Activated T-helper 9 cell treated with anti-CD3 and anti-CD28 coated beads, Interleukin-2, amount 50 U/mL, for 16 hours (primary cell): ENCODE measurements at places on chromosomes 12 and 14.

- no peak for DNase-seq
Measured at GRCh38 chr12:42511656-42512055, 77.9 kb downstream of the PRICKLE1 start.

DNA sequence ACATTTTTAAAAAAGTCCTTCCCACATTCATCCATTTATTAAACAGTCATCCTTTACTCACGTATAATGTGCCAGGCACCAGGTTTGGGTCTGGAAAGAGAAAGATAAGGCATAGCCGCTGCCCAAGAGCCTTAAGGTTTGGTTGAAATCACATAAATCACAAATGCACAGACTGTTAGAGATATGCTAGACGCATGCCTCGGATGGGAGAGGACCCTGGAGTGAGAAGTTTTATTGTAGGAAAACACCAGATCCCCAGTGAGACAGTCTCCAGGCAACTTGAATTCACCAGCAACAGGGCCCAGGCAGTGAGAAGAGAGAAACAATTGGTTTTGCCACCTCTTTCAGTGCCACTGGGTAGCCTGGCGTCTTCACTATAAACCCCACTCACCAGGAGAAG lies 305.9 kb upstream of the AMIGO2 start:
- DNase-seq: no peak

GRCh38 chr12:106113824-106114446 lies 24.8 kb downstream of the NUAK1 start:
- no peak for DNase-seq

DNA sequence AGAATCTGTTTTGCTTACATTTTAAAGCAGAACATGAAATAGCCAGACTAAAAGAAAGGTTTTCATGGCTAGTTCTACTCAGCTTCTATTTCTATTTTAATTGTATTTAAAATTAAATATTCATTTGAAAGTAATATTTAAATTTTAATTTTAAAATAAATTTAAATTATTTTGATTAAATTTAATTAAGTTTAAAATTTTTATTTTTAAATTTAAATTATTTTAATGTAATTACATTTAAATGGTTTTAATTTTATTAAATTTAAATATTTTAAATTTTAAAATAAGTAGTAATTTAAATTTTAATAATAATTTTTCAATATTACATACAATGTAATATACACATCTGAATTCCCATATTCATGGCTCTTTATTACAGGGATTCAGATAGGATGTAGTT lies 17.3 kb upstream of the KCNK10 start:
- no peak for DNase-seq

DNA sequence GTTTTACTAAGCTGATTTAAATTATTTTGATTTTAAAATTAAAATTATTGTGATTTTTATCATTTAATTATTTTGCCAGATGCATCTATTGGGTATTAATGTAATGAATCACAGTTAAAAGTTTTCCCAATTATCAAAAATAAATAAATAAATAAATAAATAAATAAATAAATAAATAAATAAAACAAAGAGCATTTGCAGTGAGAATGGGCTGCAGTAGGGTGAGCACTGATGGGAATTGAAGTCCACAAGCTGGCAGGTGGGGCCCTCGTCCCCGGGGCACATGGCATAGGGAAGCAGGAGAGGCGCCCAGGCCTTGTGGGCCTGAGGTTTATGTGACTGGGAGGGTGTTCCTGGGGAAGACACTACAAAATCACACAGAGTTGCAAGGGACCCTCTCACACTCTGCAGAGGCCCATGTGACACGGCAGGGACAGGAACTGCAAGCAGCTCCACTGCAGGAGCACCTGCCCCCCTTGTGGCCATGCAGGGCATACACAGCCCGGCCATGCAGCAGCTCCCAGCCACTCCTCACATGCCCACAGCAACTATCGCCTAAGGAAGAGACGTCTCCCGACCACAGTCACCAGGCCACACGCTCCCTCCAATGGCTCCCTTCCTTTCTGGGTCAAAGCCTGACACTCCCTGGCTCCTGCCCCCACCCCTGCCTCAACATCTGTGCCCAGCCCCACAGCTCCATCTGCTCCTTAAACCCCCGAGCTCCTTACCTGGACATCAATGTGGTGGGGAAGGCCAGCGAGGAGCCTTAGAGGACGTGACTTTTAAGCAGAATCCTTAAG lies 256.3 kb upstream of the SFSWAP start:
- DNase-seq: no peak

GRCh38 chr12:118377021-118377883 lies 897 bp downstream of the SUDS3 start:
- DNase-seq: no peak

- no peak for DNase-seq
Measured at GRCh38 chr14:81385419-81385818, 14.7 kb downstream of the STON2 start.

DNA sequence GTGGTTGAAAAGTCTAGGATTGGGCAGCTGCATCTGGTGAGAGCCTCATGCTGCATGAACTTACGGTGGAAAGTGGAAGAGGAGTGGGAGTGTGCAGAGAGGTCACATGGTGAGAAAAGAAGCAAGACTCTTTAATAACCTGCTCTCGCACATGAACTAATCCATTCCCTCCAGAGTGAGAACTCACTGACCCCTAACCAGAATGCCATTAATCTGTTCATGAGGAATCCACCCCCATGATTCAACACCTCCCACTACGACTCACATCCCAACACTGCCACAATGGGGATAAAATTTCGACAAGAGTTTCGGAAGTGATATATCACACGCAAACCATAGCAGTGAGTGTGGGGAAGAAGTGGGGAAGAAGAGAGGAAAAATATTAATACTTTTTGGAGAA lies 377.4 kb downstream of the NAV3 start:
- no peak for DNase-seq

GRCh38 chr12:120944645-120945217 lies 33.6 kb upstream of the HNF1A start:
- DNase-seq: peak; percentile 45

GRCh38 chr14:101683365-101683764 lies 78.1 kb upstream of the PPP2R5C start:
- no peak for DNase-seq

DNA sequence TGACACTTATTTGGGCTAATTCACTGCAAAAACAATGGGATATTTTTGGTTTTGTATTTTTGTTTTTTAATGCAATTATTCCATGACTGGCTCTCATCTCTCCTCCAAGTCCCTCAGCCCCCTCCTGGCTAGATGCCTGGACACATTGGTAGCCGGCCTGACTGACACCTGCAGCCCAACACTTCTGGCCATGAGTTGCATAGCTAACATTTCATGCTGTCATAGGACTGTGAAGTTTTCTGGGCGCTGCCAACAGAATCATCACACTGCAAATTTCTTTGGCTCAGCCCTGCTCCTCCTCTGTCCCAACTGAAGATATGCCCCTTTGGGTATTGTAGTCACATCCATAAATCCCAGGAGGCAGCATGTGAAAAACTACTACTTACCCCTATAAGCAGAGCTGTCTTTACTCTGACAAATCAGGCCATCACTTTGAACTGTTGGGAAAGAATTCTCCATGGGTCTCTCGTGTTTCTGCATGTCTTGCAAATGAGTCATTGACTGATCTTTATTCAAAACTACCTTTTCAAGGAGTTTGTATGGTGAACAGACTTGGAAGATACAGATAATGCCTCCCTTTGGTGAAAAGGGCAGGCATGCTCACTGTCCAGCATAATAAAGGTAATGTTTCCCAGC lies 126.7 kb upstream of the LGR5 start:
- no peak for DNase-seq

- DNase-seq: no peak
Measured at GRCh38 chr12:3743803-3744202, 9.1 kb downstream of the CRACR2A start.

DNA sequence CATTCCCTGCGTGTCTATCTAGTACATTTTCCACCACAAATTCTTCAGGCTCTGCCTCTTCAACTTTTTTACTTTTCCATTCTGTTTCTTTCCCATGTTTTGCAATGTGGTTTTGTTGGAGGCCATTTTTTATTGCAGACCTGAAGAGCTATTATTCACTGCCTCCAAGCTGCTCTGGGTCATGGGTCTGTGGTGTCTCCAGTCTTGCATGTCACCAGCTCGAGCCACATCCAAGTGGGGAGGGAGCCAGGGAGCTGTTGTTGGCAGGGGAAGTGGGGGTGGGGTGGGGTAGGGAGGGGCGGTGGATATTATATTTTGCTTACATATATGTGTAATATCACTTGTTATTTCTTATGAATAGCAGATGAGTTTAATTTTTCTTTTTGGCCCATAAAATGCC lies 69.1 kb downstream of the VEZT start:
- DNase-seq: no peak

DNA sequence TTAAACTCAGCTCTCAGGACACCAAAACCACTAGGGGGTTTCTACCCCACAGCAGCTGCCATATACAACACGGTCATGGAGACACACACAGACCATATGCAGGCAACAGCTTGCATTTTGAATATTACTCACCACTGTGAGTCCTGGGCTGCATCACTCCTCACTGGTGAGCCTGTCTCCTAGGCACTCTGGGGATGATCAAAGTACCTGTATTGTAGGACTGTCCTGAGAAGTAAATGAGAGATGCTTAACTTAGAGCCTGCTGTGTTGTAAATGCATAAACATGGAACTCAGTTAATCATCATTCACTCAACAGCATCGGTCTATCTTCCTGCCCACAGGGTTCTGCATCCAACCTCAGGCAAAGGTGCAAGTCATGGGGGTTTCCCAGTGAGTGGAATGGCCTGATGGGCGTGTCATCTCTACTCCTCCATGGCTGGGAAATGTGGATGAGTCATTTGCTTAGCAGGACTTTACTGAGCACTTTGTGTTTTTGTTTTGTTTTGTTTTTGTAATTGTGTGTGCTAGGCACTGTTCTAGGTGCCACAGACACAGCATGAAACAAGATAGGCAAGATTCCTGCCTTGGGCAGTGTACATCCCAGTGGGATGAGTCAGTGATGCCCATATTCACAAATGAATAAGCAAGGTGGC lies 1141.2 kb upstream of the TMEM132C start:
- peak; percentile 22 for DNase-seq

- DNase-seq: no peak
Measured at GRCh38 chr14:35949920-35950513, 123.9 kb downstream of the BRMS1L start.

GRCh38 chr14:104603711-104604401 lies 716 bp downstream of the TMEM179 start:
- no peak for DNase-seq

DNA sequence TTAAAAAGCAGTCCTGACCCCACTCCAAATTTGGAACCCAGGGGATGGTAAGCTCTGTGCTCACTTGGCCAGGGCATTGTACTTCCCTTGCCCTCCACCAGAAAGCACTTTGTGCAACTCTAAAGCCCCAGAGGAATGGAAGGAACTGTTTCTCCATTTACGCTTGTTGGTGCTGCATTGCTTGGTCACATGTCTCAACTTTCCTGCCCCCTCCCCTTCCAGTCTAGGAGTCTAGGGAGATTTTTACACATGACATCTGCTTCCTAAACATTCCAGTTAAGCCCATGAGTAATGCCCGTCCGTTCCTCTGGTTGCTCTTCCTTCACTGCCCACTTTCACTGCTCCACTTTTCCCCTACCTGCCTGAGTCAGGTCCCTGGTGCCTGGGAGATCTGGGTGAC lies 92.6 kb upstream of the MAP1LC3B2 start:
- no peak for DNase-seq

DNA sequence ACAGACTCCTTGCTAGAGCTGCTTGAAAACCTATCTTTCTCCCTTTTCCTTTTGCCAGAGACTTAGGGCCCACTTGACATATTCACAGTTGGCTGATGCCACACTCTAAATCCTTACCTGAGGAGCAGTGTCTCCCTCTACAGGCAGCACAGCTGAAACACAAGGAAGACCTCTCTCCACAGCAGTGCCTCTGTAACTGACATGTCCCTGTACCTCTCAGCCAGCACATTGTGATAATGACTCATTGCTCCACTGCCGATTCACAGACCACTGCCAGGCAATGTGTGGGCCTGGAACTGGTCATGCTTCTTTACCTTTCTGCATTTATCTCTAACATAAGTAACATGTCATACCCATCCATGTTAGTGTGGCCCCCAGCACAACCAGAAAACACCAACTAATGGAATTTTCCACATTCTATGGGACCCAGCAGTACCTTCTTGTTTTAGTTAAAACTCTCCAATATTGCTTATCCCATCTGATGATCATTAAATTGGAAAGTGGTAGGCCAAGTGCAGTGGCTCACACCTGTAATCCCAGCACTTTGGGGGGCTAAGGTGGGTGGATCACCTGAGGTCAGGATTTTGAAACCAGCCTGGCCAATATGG lies 56.5 kb downstream of the GTF2A1 start:
- peak; percentile 21 for DNase-seq

GRCh38 chr12:84924981-84925380 lies 12.4 kb upstream of the SLC6A15 start:
- DNase-seq: no peak

DNA sequence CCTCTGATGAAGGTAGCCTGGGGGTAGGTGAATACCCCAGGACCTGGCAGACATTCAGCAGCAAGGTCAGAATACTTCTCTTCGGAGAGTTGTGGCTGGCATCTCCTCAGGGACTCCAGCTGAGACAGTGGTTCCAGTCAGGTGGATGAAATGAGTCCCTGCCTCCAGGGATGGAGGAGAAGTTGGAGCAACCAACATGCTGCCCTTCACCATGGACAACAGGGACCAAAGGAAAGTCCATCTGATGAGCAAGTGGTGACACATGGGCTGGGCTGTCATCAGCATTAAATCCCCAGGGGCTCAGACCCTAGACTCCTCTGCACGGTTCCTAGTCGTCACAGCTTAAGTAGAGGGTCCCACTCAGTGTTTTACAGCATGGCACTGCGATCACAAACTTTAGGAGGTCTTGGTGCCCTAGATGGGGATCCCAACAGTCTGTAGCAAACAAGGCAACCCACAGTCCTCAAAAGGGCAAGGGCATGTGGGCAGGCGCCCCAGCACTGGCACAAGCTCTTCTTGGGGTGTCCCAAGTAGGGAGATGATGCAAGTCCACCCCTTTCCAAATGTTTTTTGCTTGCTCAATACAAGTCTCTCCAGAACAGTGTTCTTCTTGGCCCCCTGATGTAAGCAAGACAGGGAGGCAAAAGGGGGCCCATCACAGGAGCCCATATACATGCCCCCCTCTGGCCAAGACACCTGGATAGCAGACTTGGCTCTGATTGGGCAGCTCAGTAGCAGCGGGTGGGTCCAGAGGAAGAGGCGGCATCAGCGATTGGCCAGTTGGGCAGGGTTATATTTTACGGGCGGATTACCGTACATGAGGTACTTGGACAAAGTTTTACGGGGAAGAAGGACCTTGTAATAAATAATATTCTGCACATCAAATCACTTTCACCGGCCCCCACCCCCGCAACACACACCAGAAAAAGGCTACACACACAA lies 10.8 kb upstream of the CDH24 start:
- DNase-seq: no peak

DNA sequence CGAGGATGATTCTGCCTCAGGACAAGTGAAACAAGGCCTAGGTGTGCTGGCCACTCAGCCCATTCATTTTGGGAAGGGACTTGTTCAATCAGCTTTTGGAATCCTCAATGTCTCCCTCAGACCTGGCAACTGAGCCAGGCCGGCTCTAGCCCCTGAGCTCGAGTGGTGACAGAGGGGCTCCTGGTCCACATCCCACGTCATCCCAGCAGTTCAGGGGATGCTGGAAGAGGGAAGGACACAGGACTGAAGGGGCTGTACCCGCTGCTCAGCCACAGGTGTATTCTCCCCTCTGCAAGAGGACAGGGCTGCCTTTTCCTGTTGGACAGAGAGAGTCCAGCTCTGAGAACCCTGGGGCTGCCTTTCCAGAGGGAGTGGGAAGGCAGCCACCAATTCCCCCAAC lies 244.6 kb upstream of the SFSWAP start:
- DNase-seq: no peak
